Heart right ventricle (tissue), 16 donors: ENCODE measurements at places on chromosomes 4 and X. TPM values are rescaled to one million over a fixed set of nuclear protein-coding genes. Genes with fewer than 3 reads are reported as not detected.

GRCh38 chrX:154714925-154715324, 36.0 kb downstream of the GAB3 start:
- DNase-seq: peak; percentile 46

DNA sequence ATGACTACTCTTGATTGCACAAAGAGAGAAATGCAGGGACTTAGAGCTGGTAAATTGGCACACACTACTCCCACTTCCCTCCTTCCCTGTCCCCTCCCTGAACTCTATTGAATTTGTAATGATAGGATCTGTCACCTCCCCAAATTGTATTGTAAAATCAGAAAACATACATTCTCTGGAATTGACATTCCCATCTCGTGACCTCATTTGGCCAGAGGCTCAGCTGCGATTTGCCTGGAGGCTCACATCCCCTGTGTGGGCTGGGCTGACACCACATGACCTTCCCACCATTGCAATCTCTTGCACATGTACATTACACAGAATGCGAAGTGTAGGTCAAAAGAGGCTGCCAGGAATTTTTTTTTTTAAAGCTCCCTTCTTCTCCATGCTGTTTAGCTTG, 172.1 kb downstream of the MID1IP1 start:
- no peak for DNase-seq

- DNase-seq: no peak
These were observed 114.5 kb downstream of the SLC10A7 start for GRCh38 chr4:146407257-146407656.

DNA sequence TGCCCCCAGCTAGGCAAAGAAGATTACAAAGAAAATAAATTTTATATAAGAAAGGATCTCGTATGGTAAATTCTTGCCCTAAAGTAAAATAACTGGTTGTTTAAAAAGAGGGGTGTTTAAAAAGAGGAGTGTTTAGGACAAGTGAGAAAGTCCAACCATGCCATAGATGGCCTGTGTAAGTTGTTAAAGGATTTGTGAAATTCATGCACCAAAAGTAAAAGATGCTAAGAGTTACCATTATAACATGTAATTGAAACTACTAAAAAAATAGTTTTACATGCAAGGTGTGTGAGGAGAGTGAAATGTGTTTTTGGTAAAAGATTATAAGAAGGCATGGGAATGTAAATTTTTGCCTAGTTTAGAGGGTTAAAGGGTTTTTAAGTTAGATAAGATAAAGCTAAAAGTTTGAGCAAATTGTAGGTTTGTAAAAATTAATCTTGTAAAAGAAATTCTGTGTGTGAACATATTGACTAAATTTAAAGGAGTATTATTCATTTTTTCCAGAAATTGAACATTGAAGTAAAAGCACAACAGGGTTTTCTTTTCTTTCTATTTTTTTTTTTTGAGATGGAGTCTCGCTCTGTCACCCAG, 20.1 kb downstream of the HTT-AS start:
- no peak for DNase-seq

DNA sequence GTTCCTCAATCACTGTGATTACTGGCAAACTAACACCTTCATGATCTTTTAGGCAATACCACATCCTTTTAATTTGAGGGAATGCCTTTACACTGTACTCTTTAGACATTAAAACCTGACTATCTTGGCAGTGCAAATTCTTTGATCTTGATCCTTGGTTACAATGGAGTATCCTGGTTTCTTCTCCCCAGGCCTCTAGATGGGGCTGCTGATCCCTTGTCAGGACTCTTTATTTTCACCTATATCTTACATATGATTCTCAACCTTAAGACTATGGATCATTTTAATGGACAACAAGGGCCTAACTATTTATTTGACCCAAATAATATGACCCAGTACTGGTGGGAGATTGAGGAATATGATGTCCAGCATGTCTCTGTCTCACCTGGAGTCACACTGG, 1005.5 kb upstream of the INTU start:
- no peak for DNase-seq

DNA sequence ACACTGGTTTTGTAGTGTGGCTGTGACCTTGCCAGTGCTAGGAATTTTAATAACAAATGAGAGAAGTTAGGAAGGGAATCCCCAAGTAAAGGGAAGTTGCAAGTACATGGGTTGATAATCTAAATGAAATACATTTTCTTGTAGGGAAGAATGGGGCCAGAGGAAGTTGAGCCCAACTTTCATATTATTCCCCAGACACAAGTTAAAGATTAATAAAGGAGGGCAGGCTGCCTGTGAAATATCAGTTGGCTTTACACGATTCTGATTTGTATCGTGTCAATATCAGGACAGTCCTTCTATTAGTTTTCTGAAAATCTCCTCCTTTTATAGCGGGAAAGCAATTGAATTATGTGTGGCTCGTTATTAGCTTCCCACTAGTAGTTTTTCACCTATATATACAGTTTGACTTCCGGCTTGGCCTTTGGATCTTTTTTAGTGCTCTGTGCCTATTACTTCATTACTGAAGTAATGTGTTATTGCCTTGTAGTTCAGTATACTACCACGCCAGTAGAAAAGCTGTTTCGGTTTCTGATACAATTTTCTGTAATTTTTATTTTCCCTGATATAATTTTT, 1.7 kb downstream of the PDLIM5 start:
- DNase-seq: no peak

DNA sequence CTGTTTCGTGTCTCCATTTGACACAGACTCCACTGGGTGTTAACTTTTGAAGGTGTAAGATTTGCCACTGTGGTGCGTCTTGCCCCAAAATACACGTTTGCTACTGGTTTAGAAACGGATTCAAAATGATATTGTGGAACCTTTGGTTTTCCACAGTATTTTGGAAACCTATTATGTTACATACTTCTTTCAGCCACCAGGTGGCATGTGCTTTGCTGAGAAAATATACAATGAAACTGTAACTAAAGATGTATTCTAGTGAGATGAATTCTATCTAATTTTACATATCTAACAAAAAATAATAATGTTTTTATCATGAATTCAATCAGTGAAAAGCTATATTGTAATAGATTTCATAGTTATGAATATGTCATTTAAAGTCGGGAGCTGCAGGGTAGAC, 28.4 kb upstream of the SLITRK4 start:
- no peak for DNase-seq

GRCh38 chr4:24203926-24204325, 314.1 kb upstream of the PPARGC1A start:
- no peak for DNase-seq

DNA sequence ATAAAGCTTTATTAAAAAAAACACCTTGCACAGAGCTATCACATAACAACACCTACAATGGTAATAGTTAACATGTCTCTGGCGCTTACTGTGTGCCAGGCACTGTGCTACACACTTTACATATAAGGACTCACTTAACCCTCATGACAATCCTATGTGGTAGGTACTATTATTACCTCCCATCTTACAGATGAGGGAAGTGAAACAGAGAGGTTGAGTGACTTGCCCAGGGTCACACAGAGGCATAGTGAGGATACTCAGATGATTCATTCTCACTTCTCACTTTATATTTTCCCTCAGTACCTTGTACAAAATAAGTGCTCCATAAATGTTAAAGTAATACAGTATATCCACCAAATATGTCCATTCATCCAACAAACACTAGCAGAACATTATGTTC, 43.4 kb upstream of the IQSEC2 start:
- DNase-seq: no peak

DNA sequence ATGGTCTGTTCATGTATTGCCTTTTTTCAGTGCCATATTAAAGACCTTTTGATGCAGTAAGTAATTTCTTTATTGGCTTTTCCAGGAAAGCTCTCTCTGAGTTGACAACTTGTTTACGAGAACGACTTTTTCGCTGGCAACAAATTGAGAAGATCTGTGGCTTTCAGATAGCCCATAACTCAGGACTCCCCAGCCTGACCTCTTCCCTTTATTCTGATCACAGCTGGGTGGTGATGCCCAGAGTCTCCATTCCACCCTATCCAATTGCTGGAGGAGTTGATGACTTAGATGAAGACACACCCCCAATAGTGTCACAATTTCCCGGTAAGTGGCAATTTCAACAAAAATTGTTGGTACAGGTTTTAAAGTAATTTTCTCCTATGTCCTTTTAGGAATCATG, 148.0 kb downstream of the STIM2 start:
- DNase-seq: no peak

- DNase-seq: no peak
These were observed 94.0 kb upstream of the TEX13A start for GRCh38 chrX:105314458-105314857.

GRCh38 chr4:60531776-60532379, 668.2 kb upstream of the ADGRL3 start:
- DNase-seq: no peak

GRCh38 chrX:119784747-119785446, 6.5 kb downstream of the RPL39 start:
- DNase-seq: peak; percentile 21

DNA sequence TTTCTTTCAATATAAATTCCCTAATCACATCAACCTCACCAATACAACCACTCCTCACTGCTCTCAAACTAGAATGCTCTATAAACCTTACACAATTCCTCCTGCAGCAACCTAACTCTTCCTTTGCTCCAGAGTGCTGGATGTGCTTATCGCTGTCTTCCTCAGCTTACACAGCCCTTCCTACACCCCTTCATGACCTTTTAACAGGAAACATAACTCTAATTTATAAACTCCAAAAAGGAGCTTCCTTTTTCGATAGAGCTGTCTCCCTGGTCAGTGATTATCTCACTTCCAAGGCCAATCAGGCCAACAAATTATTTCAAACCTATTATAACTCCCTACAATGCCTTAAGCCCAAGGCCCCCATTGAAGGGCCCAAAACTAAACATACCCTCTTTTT, 78.8 kb downstream of the COQ2 start:
- DNase-seq: no peak

DNA sequence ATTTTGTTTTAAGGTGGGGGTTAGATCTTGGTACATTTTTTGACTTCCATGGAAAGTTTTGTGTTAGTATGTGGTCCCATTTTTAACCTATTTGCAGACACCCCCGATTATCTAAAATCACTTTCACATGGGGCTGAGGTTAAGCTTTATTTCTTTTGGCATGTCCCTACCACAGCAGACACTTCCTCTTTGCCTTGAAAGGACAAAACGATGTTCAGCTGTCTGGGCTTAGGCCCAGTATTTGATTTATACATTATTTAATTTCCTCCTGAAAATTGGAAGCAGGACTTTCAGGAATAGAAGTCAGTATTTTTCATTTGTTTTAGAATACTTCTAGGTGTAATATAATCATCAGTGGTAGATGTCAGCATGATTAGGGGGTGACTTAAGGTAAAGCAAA, 112.4 kb upstream of the SPRY1 start:
- DNase-seq: no peak

DNA sequence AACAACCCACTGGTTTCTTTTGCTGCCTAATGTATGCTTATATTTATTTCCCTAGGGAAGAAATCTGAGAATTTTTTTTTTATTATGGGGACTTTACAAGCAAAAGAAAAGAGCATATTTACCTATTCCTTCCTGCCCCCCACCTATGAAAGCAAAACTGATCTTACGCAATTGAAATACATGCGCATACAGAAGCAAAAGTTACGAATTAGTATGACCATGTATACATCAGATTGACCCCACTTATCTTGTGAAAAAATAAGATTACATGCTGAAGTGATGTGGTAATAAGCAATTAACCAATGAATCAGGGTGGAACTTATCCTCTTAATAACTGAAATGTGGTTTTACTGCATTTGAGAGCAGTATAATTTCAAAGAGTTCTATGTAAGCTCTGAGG, 151.0 kb downstream of the TENM3 start:
- no peak for DNase-seq

GRCh38 chr4:101953949-101954348, 163.4 kb downstream of the BANK1 start:
- DNase-seq: no peak

GRCh38 chr4:127214016-127214415, 418.7 kb upstream of the INTU start:
- DNase-seq: peak; percentile 18

DNA sequence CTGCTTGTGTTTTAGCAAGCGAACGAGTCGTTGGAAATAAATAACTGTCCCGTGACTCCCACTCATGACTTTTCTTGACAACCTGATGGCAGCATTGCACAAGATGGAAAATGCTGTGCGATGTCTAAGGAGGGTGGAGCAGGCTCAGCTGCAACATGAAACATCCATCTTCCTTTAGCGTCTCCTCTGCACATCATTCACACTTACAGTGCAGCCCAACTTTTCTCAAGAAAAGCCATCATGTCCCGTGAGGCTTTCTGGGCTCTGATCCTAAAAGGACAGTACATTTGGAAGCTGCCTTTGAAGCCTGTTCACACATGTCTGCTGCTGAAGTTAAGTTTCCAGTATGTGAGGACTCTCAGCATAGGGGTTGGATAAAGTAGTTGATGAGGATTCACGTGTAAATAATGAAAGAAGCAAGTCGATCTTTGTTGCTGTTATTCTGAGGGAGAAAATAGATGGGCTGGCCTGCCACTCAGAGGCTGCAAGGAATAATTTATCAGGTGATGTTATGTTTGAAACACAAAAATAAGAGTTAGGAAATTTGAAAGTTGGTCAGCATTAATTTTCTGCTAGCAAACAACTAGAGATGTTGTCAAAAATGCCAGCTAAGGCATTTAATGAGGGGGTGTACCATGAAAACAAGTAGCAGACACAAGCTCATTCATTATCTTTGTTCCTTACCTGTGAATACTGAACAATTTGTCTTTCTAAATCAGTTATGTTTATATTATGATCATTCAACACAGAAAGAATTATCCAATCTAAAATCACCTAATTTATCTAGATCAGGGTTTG, 328.7 kb upstream of the ZFP42 start:
- DNase-seq: no peak

GRCh38 chrX:71173440-71173839, 28.8 kb downstream of the NLGN3 start:
- DNase-seq: no peak

- peak; percentile 48 for DNase-seq
These were observed 464 bp downstream of the RAP1GDS1 start for GRCh38 chr4:98261405-98262291.

The FRAS1 gene
- total RNA-seq: 2.2 TPM

The MID1 gene
- total RNA-seq: 6.3 TPM

The CCDC110 gene
- 2.3 TPM for total RNA-seq

The PCSK1N gene
- 0.39 TPM for total RNA-seq

The STATH gene
- total RNA-seq: not detected

The TLR2 gene
- total RNA-seq: 6.6 TPM

The MAGED1 gene
- 103 TPM for total RNA-seq

The GLOD5 gene
- not detected for total RNA-seq

The GRSF1 gene
- 85.1 TPM for total RNA-seq

The XAGE1A gene
- total RNA-seq: not detected
